EL (cell line): ENCODE measurements at places on chromosomes 4 and X.

GRCh38 chr4:590313-590841 is 14.3 kb upstream of the TMEM271 start:
- DNase-seq, result no peak

- no peak for DNase-seq
These were observed 63.7 kb upstream of the PDLIM3 start for GRCh38 chr4:185598846-185599552.

DNA sequence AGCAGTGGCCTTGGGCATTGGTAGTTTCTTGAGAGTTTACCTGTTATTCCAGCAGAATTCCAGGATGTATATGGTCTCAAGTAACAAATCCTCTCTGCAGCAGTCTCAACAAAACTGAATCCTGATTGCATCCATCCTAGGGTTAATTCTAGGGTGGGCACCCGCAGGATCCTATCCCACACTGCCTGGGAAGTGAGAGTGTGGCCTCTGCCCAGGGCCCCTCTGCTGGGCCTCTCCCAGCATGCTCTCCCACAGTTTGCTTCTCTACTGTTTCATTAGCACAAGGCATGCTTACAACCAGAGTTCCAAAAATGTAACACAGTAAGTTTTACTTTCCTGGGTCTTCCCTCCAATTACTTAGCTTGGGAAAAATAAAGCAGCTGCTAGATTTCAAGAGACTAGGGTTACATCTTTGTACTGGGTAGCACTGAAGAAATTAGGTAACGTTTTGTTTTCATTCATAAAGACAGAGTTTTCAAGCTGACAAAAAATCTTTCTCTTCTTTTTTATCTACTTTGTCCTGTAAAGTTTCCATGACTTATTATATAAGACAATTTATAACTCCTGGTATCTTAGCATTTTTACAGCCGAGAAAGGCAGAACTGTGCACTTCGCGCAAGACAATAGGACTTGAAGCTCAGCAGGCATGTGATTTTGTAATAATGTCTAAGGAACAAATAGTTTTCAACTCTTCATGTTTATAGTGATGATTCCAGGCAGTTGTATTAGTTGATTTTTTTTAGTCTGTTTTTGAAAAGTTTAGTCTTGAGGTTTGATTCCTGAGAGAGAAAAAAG is 131.2 kb upstream of the PCDH18 start:
- DNase-seq, result no peak

- DNase-seq, result peak; percentile 69
These were observed 2.2 kb downstream of the FAT4 start for GRCh38 chr4:125316791-125317524.

DNA sequence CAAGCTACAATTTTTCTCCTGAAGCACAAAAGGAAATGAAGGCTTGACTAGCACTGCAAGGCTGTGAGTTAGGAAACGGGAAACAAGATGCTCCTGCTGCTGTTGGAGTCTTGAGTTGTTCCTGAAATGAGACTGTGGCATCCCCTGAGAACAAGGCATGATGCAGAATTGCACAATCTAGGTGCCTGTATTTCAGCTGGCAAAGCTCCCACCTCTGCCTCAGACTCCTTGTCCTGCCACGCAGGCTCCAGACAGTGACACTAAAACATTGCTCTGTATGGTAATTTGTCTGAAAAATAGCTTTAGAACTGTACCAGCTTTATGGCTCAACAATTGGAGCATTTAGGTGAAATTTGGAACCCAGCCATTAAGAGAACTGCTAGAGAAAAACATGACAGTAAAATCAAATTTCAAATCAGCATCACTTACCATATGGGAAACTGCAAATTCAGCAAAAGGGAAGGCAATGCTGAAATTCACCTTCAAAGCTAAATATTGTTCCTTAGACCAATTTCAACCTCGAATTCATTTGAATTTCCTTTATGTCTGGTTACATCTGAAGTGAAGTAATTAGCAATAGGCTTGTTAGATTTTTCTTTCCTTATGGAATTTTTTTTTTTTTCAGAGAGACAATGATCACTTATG is 103.4 kb downstream of the MFAP3L start:
- no peak for DNase-seq

DNA sequence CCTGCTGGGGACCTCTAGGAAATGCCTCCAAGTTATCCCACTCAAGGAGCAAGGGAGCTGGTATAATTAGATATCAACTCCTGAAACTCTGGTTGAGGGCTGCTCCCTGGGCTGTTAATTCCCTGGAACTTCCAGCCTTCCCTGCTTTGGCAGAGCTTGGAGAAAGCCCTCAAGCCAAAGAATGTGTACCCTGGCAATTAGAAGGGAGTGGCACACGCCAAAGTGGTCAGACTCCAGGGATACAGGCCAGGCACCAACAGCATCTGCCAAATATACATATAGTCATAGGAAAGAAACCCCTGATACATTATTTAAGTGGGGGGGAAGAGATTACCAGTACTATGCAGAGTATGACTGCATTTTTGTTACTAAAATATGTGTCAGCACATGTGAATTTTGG is 616.8 kb downstream of the BCOR start:
- DNase-seq, result no peak

GRCh38 chr4:152996672-152997071 is 60.5 kb downstream of the FHDC1 start:
- no peak for DNase-seq

DNA sequence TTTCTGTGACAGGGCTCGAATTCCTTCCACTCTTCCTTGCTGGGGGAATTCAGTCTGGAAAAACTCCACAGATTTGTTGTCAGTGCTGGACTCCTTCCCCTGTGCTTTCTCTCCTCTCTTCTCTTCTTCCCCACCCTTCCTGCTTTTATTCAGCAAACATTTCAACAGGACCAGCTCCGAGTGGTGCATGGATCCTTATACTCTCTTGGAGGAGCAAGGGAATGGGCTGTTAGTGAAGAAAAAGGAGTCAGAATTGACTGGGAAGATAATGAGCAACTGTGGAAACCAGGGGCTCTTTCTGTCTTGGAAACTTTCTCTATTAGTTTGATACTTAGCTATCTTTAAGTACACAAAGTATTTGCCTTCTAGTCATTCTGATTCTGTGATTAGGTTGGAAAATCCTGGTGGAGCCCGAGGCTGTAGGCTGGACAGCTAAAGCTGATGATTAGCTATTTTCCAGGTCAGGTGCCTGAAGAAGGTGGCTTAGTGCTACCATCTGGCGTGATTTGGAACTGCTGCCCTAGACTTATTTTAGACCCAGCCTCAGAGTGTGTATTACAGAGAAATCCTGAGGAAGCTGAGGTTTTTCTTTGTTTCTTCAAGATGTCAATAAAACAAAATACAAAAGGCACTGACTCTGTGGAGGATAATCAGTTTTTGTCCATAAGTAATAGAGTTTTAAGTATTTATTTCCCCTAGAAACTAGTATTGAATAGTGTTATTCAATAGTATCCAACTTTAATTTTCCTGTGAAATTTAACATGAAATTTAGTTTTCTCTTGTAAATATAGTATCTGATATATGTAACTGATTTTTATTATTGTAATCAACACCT is 38.4 kb downstream of the NAP1L5 start:
- peak; percentile 67 for DNase-seq

GRCh38 chr4:7771541-7772507 is 167.8 kb downstream of the AFAP1 start:
- no peak for DNase-seq

DNA sequence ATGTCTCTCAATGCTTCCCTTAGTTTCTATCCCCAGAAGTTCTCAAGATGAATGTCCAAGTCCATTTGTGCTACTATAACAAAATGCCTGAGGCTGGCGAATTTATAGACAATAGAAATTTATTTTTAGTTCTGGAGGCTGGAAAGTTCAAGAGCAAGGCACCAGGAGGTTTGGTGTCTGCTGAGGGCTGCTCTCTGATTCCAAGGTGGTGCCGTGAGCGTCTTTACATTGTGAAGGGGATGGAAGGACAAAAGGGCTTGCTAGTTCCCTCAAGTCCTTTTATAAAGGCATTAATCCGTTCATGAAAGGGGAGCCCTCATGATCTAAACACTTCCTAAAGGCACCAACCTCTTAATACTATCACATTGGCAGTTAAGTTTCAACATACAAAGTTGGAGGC is 12.3 kb downstream of the TRIM2 start:
- no peak for DNase-seq

GRCh38 chr4:82785611-82786400 is 12.8 kb downstream of the SCD5 start:
- peak; percentile 92 for DNase-seq

DNA sequence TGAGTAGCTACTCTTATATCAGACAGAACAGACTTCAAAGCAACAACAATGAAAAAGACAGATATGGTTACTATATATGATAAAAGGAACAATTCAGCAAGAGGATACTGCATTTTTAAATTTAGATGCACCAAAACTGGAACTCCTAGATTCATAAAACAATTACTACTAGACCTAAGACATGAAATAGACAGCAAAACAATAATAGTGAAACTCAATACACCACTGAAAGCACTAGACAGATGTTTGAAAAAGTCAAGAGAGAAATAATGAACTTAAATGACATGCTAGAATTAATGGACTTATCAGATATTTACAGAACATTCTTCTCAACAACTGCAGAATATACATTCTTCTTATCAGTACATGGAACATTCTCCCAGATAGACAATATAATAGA is 99.5 kb upstream of the ITM2A start:
- no peak for DNase-seq

GRCh38 chrX:104435249-104435648 is 130.8 kb upstream of the IL1RAPL2 start:
- no peak for DNase-seq

- no peak for DNase-seq
These were observed 12.1 kb downstream of the TMEM156 start for GRCh38 chr4:39020130-39020529.

DNA sequence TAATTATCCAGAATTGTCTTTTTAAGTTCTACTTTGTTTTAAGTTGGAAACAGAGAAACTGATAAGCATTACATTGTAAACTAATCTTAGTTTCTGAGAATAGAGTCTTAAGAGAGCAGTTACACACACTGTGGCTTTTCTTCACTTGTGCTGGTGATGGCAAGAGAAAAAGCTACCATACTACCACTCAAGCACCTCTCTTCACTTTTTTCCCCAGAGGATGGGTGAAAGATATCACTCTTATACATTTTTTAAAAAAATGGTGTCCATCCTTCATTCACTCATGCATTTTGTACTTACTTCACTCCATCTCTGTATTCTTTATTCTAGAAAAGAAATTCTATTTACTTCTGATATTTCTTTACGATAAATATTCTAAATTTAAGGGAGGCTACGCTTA is 42.5 kb upstream of the GRID2 start:
- no peak for DNase-seq

GRCh38 chrX:38664285-38664684 is 102.9 kb downstream of the TSPAN7 start:
- DNase-seq, result peak; percentile 7

GRCh38 chrX:106751407-106751806 is 24.9 kb downstream of the RNF128 start:
- DNase-seq, result no peak
